ENCODE measurements at places on chromosomes 16 and 17. TPM values are rescaled to one million over a fixed set of nuclear protein-coding genes. Genes with fewer than 3 reads are reported as not detected.

DNA sequence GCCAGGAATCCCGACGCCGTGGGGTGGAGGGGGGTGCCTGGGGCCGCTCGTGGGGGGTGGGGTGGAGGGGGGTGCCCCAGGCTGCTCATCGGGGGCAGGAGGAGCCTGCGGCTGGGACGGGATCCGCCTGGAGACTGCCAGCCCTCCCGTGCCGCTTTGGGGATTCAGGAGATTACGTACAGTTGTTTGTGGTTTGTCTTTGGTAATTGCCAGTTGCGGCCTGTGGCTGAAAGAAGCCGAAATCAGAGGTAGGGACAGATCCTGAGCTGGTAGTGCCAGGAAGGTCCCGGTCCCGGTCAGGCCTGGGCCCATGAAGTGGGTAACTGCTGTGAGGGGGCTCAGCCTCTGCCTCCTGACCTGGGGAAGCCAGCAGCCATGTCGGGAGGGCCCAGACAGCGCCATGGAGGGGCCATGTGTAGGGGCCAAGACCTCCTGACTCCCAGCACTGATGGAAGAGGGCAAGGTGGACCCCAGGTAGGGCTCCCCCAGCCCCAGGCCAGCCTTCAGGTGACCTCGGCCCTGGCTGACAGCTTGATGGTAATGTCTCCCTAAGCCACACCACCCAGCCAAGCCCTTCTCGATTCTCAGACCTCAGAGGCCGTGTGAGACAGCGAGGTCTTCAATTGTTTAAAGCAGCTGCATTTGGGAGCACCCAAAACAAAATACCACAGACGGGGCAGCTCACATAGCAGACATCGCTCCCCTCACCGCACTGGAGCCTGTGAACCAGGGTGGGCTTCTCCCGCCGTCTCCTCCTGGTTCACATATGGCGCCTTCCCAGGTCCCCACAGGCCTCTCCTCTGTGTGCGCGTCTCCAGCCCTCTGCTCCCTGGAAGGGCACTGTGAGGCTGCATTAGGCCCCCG is 34.9 kb upstream of the SSTR5 start:
- DNase-seq: no peak

The DCAF7 gene
- polyA plus RNA-seq: 36.2 TPM

- no peak for DNase-seq
Observed at GRCh38 chr16:46555951-46556350, 65.2 kb downstream of the SHCBP1 start.

GRCh38 chr17:66165537-66166123 is 26.3 kb downstream of the CEP112 start:
- DNase-seq: peak; percentile 29

DNA sequence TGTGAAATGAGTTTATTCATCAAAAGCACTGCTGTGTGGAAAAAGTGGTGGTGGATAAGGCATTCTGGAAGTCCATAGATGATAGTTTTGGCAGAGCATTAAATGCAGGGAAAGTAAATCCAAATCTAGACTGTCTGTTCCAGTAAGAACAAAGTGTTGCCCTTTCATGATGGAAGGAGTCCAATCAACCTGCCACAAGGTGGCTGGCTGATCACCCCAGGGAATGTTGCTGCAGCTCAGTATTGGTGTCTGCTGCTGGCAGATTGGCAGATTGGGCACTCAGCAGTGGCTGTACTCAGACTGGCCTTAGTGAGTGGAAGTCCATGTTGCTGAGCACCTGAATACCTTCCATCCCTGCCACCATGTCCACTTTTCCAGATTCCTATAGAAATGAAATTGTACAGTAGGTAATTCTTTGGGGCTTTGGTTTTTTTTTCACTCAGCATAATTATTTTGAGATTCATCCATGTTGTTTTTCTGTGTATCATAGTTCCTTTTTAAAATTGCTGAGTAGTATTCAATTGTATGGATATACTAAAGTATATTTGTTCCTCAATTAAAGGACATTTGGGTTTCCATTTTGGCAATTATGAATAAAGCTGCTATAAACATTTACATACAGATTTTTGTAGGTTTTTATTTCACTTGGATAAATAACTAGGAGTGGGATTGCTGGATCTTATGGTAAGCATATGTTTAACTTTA is 14.3 kb downstream of the DYNLL2 start:
- no peak for DNase-seq

The ZPBP2 gene
- not detected for polyA plus RNA-seq

The JPH3 gene
- polyA plus RNA-seq: 0.24 TPM

Data from forelimb muscle (tissue), 1 donor.